ENCODE measurements at places on chromosomes 13 and 19.

GRCh38 chr13:106566641-106567473 is 1.1 kb downstream of the ARGLU1 start:
- DNase-seq, result peak; percentile 77

GRCh38 chr13:51681037-51681678 is 96.9 kb downstream of the WDFY2 start:
- peak; percentile 94 for DNase-seq

- no peak for DNase-seq
Observed at GRCh38 chr19:8702350-8702749, 3.8 kb upstream of the ACTL9 start.

- DNase-seq, result no peak
Observed at GRCh38 chr13:21176982-21177284, 475 bp downstream of the MRPL57 start.

GRCh38 chr13:75792526-75793187 is 156.5 kb downstream of the LMO7 start:
- DNase-seq, result no peak

GRCh38 chr19:18007044-18007916 is 690 bp upstream of the ARRDC2 start:
- peak; percentile 83 for DNase-seq

GRCh38 chr19:679418-680286 is 3.5 kb downstream of the FSTL3 start:
- DNase-seq, result peak; percentile 80

DNA sequence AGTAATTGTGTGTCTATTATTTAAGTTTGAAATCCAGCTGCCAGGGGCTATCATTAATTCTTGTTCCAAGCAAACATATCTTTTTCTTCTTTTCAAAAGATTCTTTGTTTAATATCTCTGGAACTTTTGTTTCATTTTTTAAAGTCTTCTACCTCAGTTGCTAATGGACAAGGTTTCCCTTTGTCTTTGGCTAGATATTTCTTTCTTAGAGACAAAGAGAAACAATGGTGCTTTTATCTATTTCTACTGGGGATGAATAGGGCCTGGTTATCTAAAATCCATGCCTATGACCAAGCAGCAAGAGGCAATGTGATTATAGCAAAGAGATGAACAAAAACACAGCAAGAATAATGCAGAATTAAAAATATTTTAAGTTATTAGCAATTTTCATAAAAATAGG is 661.3 kb upstream of the KLF12 start:
- DNase-seq, result no peak

- DNase-seq, result no peak
Observed at GRCh38 chr13:42926555-42926954, 65.5 kb downstream of the EPSTI1 start.

DNA sequence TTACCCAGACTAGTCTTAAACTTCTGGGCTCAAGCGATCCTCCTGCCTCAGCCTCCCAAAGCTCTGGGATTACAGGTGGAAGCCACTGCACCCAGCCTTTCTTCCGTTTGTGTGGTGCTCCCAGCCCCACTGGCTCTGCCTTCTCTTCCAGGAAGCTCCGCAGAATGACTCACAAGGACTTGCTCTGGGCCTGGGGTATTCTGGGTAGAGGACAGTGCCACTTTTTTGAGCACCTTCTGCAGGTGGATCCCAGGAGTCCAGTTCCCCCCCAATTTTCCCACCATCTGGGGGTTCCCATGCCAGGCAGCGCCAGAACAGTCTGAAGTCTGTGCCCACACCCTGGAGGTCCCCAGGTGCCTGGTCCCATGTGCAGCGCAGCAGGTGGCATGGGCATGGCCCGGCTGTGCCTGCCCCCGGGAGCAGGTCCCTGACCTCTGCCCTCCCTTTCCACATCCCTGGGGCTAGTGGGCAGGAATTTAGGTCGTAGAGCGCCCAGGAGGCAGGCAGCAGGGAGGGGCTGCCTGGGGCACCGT is 1.6 kb downstream of the REEP6 start:
- DNase-seq, result peak; percentile 56

GRCh38 chr13:73657821-73658540 is 476.2 kb downstream of the KLF12 start:
- DNase-seq, result peak; percentile 9

DNA sequence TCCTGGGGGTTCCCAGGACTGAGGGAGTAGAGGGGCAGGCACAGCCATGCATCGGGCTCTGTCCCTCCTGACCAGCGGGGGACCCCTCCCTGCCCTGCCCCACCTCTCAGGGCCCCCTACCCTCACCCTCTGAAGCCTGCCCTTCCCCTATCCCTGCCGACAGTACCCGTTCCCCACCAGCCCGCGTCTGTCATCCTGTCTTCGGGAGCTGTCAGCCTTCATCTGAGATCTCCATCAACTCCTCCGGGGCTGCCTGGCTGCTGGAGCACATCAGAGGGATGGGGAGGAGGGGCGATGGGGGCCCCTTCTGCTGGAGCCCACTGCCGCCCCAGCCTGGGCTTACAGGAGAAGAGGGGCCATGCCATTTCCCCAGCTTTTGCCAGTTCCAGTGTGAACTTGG is 6.2 kb upstream of the SHD start:
- no peak for DNase-seq

- DNase-seq, result no peak
Observed at GRCh38 chr13:38713046-38713445, 26.2 kb downstream of the FREM2 start.

GRCh38 chr19:49368711-49369358 is 5.2 kb downstream of the DKKL1 start:
- no peak for DNase-seq

DNA sequence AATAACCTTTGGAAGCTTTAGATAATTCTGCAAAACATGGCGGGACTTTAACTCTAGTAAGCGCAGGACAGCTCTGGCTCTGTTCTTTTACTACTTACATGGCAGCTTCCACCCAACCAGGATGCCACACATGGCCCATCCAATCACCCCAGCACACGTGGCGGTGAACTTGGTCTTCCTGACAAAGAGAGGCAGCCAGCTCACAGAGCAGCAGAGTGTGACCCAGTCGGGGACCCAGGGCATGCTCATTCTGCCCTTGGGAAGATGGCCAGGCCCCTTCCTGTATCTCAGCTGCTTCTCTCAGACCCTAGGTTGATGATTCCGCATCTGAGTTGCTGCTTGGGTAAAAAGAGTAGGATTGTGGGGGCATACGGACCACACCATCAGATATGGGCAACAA is 172.1 kb downstream of the USP12 start:
- no peak for DNase-seq

GRCh38 chr13:22012686-22013085 is 341.8 kb downstream of the FGF9 start:
- DNase-seq, result no peak
